ENCODE measurements at places on chromosomes 6 and 20. TPM values are rescaled to one million over a fixed set of nuclear protein-coding genes. Genes with fewer than 3 reads are reported as not detected.

- DNase-seq: no peak
Observed at GRCh38 chr6:105884011-105884410, 202.1 kb upstream of the PRDM1 start.

The BCAS1 gene
- not detected for total RNA-seq

DNA sequence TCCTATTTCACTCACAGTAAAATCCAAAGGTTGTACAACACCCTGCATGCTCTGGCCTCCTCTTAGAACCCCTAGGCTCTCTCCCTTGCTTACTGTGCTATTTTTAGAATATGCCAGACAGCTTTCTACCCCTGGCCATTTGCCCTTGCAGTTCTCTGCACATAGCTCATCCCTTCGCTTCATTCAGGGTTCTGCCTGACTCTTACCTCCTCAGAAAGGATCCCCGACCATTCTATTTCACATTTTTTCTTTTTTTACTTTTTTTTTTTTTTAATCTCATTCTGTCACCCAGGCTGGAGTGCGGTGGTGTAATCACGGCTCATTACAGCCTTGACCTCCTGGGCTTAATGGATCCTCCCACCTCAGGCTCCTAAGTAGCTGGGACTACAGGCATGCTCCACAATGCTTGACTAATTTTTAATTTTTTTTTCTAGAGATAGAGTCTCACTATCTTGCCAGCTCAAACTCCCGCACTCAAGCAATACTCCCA is 33.6 kb downstream of the COMMD7 start:
- DNase-seq: no peak

DNA sequence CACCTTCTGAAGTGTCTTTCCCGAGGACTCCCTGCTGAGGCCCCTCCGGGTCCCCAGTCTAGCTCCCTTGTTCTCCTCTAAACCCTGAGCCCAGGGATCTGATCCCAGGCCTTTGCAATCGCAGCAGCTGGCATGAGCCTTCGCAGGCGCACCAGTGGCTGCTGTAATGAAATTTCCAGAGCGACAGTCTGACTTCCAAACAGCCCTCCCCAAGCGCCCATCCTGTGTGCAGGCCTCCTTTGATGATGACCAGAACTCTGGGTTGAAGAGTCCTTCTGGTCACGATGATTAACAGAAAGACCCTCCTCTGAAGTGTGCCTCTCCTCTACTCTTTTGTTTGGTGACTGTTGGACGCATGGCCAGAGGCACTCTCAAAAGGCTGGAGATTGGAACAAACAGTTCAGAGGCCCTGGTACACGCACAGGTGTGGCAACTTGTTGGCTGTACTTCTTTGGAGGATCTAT is 89.1 kb upstream of the MPC1 start:
- DNase-seq: no peak

- DNase-seq: no peak
Observed at GRCh38 chr6:45931232-45931631, 84.4 kb downstream of the CLIC5 start.

- no peak for DNase-seq
Observed at GRCh38 chr6:129029778-129030177, 146.8 kb downstream of the LAMA2 start.

DNA sequence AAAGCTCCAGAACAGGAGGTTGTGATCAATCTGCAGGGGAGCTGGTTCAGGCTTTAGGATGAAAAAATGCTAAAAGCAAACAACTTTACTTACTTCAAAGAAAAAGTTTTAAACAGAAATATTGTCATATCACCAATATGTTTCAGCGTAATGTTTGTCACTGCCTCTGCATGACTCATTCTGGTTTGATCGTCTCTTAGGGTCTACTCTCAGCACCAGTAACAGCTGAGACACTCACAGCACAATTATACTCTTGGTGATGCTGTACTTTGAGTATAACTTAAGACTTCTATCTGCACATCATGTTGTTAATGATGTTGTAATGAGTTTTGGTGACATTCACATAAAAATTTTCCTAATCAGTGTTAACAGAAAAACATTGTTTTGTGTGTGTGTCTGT is 665.4 kb downstream of the EPM2A start:
- DNase-seq: no peak

DNA sequence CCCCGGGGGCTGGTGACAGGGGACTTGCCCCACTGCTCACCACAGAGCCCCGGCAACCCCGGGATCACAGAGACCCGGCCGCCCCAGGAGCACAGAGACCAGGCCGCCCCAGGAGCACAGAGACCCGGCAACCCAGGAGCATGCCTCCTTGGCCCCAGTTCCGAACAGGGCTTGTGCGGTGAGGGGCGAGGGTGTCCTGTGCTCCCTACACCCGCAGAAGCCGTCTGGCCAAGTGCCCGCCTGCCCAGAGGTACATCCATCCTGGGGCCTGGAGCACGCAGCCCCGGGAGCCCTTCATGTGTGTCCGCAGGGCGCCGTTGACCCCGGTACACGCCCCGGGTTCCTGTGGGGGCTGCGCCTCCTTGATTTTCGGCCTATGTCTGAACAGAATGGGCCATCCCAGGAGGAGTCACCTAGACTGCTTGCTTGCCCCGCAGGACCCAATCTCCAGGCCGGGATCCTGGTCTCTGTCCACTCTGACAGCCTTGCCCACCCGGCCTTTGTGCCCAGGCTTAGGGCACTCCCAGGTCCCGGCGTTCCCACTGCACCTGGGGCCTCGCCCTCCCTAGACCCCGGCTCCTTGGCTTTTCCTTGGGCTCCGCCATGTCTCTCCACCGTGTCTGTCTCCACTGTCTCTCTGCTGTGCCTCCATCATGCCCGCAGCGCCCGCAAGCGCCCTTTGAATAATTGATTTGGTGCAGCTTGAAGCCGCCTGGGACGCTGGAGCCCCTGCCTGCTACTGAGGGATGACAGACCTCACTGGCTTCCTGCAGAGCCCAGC is 219.8 kb downstream of the ERMARD start:
- no peak for DNase-seq

The DEFB113 gene
- total RNA-seq: not detected

GRCh38 chr6:130967502-130968445 is 95.3 kb downstream of the EPB41L2 start:
- DNase-seq: no peak

- no peak for DNase-seq
Observed at GRCh38 chr6:148080315-148080714, 262.3 kb upstream of the SASH1 start.

- peak; percentile 13 for DNase-seq
Observed at GRCh38 chr20:48725555-48725991, 102.2 kb downstream of the PREX1 start.

DNA sequence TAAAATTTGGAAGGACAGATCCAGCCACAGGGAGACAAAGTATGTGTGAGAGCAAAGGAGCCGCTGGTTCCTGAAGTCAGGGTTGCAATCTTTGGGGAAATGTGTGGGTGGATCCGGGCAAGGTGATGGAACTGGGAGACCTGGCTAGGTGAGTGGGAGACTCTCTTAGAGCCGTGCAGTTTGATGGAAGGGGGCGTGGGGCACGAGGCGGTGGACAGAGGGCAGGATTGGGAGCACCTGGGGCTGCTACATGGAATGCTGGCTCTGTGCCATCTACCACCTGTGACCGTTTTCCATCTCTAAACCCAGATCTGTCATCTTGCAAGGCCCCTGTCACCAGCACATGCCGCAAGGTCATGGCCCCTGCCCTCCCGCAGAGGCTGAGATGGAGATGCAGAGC is 268.4 kb downstream of the SMOC2 start:
- DNase-seq: no peak

The SLC29A1 gene
- 33.8 TPM for total RNA-seq

The PRND gene
- total RNA-seq: not detected

The GTSF1L gene
- total RNA-seq: not detected

DNA sequence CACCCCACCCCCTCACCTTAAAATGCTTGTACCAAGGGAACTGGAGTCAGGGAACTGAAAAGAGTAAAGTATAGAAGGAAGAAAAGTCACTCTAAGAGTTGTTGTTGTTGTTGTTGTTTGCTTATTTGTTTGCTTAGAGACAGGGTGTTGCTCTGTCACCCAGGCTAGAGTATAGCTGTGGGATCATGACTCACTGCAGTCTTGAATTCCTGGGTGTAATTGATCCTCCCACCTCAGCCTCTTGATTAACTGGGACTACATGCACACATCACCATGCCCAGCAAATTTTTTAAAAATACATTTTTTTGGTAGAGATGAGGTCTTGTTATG is 681.6 kb upstream of the GJE1 start:
- no peak for DNase-seq

DNA sequence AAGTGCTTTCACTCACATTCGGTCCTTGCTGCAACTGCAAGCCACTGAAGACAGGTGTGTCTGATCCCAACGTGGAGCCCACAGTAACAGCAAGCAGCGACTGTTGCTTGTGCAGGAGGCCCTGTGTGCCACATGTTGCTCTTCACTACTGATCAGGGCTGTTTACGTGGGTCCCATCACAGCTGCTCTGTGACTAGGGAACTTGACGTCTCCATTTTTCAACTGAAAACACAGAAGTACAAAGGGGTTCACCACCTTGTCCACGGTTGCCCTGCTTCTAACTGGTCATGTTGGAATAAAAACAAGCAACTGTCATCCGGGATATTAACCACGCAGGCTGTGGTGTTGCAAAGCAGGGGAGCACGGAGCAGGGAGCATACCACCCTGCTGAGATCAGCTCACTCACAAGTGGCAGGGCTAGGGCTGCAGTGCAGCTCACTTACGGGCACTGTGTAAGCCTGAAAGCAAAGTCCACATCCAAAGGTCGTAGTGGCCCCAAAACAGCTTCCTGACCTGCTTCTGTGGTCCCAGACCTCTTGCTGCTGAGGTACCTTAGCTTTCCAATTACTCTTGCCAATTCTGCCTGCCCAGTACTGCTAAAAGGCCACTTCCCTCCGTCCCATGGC is 105.8 kb upstream of the DUSP22 start:
- DNase-seq: no peak

The CARMIL1 gene
- 7.5 TPM for total RNA-seq

DNA sequence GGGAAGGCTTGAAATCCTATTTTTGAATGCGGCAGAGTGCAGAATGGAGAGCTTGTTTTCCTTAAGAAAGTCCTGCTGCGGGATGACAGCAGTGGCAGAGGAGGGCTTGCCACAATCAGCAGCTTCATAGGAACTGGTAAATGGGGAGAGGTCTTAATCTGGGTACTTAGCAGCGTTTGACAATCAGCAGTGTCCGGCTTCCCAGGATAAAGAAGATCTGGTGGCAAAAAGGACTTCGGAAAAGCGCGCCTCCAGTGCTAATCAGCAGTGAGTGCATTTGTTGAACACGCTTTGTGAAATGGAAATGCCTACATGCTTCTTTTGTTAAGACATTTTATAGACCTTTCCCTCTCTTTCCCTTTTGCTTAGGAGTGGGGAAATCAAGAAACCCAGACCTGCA is 735.7 kb downstream of the QKI start:
- DNase-seq: no peak

DNA sequence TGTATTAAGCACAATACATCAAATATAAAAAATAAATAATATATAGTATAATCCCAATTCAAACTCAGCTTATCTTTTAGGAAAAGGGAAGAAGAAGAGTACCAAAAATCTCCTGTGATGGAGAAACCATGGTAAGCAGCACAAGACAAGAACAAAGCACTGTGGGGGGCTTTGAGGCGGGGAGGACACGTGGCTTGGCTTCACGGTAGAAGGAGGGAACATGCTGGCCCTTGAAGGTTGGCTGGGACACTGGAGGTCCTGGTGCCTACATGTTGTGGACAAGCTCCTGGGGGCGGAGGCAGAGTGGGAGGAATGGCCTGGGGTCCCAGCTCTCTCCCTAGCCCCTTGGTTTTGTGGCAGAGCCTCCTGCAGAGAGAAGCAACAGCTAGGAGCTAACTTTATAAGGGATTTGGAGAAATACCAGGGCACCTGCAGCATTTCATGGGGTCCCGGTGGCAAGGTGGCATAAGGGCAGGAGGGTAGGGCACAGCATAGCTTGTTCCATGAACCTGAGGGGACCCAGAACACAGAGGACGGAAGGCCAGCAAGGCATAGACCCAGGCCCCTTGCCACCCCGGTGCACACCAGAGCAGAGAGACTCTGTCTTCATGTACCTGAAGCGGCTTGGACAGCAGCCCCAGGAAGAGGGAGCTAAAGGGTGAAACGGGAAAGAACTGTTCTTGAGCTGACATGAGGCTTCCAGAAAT is 72.0 kb downstream of the LY86 start:
- DNase-seq: no peak

- no peak for DNase-seq
Observed at GRCh38 chr6:7156643-7157278, 49.0 kb downstream of the RREB1 start.

DNA sequence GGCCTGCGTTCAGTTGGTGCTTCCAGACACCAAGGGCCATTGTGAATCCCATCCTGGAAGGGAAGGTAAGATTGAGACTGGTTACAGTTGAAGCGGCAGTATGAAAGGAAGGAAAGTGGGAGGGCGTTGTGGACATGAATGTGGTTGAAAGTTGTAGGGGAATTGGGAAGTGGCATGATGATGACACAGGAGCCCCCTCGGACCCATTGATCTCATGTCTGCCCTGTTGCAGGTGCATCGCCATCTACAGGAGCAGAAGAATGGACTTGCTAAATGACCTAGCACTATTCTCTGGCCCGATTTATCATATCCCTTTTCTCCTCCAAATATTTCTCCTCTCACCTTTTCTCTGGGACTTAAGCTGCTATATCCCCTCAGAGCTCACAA is 5.5 kb downstream of the HLA-DQA1 start:
- DNase-seq: no peak

The PPP1R14C gene
- not detected for total RNA-seq

The PLA2G7 gene
- not detected for total RNA-seq

The MAP3K4 gene
- 10.5 TPM for total RNA-seq

- peak; percentile 7 for DNase-seq
Observed at GRCh38 chr6:151916680-151917164, 109.2 kb downstream of the ESR1 start.

DNA sequence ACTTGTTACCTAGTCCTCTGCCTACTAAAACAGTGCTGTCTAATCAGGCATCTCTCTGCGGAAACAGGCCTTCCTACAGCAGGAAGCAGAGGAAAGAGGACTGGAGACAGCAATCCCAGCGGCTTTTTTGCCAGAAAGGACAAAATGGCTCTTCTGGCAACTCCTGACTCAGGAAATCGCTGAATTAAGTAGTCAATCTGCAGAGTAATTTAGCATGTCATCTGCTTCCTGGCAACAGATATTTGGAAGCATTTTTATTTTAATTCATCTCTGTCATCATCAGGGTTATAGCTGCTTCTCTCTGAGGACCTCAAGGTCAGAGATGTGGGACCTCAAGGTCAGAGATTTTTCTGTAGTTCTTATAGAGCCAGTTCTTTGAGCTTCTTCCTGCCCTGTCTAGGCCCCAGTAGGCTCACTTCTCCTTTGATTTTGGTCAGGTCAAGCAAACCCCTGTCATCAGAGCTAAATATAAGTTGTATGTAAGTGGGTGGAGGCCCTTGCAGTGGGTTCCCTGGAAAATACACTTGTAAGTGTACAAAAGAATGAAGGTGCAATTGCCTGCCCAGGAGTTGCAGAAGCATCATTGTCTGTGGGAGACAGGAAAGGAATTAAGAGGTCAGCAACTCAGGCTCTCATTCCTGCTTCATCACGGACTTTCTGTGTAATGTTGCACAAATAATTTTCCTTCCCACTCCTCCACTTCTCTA is 229.4 kb downstream of the ALDH8A1 start:
- DNase-seq: no peak

GRCh38 chr6:158718461-158719046 is 68.7 kb downstream of the SYTL3 start:
- no peak for DNase-seq

GRCh38 chr6:116458264-116458663 is 2.9 kb upstream of the CALHM6 start:
- no peak for DNase-seq

The MAFB gene
- 0.25 TPM for total RNA-seq
